ENCODE measurements at places on chromosomes 16 and 17.

DNA sequence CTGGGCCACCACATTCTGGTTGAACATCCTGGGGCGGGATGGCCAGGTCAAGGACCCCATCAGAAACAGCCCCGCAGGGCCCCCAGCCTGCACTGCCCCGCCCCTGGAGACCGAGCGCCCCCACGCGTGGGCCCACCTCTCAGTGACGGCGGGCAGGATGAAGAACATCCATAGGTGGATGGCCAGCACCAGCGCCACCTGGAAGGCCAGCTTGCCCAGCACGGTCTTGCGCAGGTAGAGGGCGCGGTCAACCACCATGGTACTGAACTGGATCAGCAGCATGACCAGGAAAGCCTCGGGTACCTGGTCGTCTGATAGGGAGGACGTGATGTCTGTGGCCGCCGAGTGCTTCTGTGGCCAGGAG lies 13.6 kb downstream of the CTU2 start:
- no peak for DNase-seq

GRCh38 chr16:88948781-88949490 lies 28.1 kb downstream of the CBFA2T3 start:
- no peak for DNase-seq

DNA sequence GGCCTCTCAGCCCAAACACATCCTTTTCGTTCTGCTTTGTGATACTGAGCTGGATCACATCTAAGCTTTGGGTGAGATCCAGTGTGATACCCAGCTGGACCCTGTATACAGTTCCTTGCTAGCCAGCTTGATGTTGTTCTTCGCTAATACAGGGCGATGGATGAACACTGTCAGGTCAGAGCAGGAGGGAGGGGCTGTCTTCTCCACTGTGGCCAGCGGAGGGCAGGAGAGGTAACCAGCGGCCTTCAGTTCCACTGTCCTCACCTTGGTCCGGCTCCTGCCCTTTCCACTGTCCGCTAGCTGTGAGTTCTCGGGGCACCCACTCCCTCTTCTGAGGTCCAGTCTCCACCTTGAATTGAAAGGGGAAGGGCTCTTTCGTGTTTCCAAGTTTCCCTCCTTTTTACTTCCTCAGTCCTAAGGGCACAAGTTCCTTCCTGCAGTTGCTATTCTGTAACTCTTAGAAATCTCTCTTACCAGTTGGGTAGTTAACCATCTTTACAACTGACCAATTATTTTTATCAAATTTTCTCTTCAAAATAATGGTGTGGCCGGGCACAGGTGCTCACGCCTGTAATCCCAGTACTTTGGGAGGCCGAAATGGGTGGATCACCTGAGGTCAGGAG lies 3.0 kb upstream of the ZNF213 start:
- peak; percentile 43 for DNase-seq

GRCh38 chr16:62966626-62967025 lies 930.4 kb upstream of the CDH8 start:
- no peak for DNase-seq

DNA sequence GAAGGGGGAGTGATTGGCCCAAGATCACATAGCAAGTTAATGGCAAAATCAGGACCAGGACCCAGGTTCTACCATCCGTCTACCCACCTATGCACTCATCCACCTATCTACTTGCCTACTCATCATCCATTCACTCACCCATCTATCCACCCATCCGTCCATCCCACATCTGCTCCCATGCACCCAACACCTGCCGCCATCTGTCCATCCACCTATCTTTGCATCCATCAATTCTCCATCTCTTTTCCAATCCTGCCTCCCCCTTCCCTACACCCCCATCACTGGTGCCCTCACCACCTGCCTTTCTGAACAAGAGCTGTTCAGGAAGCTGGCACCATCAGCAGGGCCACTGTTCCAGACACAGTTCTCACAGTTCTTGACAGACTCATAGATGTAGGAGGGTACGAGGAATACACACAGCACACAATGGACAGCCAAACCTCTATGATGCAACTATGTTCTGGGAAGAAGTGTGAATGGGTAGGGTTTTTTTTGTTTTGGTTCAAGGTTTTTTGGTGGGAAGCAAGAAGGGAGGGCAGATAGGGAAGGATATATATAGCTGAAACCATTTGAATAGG lies 4.5 kb downstream of the SAMD14 start:
- DNase-seq: no peak

- DNase-seq: no peak
These were observed 169.3 kb downstream of the CYB561 start for GRCh38 chr17:63276821-63277220.

- DNase-seq: no peak
These were observed 5.8 kb upstream of the FASN start for GRCh38 chr17:82103553-82104451.

DNA sequence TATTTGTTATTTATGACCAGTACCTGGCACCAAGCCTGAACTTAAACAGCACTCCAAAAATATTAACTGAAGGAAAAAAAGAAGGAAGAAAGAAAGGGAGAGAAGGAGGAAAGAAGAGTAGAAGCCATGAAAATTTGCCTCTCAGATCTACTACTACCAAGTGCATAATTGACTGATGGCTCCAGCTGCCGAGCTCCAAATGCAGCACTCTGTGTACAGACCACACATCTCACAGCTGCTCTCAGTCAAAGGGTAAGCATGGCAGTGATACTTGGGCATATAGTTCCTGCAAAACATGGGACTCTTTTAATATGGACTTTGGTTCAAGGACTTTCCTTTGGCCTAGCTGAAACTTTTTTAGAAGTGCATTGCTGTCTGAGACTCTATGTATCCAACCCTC lies 44.0 kb upstream of the NOG start:
- DNase-seq: no peak
